ENCODE measurements at places on chromosomes 12 and 14. TPM values are rescaled to one million over a fixed set of nuclear protein-coding genes. Genes with fewer than 3 reads are reported as not detected.

PTPRO gene
- total RNA-seq = 0.30 TPM

MYBPC1 gene
- 3.0 TPM for total RNA-seq

PGF gene
- total RNA-seq = 3.3 TPM

A2M gene
- 340 TPM for total RNA-seq

TCL1B gene
- not detected for total RNA-seq

UNG gene
- total RNA-seq = 12.1 TPM

ATP23 gene
- total RNA-seq = 2.6 TPM

DNA sequence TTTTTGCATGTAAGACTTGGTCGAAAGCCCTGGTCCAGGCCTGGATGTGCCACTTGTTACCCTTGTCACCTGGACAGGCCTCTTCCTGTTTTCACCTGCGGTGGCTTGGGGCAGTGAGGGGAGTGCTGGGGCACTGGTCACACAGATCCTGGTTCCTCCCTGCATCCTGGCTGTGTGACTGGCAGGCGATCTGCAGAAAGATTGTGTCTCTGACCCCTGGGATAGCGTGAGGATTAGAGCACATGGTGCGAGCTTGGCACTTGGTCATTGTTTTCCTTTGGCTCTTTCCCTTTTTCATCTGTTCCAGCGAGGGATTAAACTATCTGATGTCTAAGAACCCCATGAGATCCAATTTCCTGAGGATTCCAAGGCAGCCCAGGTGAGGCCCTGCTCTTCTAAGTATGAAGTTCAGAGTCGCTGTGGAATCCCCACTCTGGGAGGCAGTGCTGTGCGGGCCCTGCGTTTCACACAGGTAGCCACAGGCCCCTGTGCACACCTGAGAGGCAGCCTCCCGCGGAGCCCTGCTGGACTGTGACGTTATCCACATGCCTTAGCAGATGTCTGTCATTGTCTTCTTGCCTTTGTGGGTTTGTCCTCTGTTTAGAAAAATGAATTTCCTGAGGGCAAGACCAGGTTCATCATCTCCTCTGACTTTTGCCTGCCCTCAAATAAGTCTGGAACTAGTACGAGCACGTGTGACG, 288.4 kb downstream of the CACNA1C start:
- H3K36me3 ChIP-seq = no peaks in the 10 kb centered on the region
- no peak for DNase-seq
- H3K4me3 ChIP-seq = no peak overlapping the region

GRCh38 chr12:115296613-115297198, 612.7 kb upstream of the TBX3 start:
- no peaks in the 10 kb centered on the region for H3K4me1 ChIP-seq
- no peaks in the 10 kb centered on the region for H3K36me3 ChIP-seq
- no peak overlapping the region for H3K4me3 ChIP-seq
- H3K27me3 ChIP-seq = no peaks in the 10 kb centered on the region
- H3K27ac ChIP-seq = no peak overlapping the region
- no peak for DNase-seq

DNA sequence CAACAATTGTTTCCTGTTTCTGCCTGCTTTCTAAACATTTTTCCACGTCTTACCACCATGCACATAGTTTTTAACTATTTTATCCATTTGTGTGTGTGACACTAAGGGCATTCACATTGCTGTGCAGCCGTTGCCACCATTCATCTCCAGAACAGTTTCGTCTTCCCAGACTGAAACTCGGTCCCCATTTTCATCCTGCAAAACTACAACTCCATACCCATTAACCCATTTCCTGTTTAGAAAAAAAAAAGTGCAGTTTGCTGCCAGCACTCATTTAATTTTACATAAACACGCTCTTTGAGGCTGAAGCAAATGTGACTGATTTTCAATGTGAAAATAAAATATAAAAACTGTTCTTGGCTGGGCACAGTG, 15.5 kb downstream of the UBC start:
- no peaks in the 10 kb centered on the region for H3K36me3 ChIP-seq
- DNase-seq = no peak
- H3K27me3 ChIP-seq = no peaks in the 10 kb centered on the region
- H3K27ac ChIP-seq = no peak overlapping the region

DNA sequence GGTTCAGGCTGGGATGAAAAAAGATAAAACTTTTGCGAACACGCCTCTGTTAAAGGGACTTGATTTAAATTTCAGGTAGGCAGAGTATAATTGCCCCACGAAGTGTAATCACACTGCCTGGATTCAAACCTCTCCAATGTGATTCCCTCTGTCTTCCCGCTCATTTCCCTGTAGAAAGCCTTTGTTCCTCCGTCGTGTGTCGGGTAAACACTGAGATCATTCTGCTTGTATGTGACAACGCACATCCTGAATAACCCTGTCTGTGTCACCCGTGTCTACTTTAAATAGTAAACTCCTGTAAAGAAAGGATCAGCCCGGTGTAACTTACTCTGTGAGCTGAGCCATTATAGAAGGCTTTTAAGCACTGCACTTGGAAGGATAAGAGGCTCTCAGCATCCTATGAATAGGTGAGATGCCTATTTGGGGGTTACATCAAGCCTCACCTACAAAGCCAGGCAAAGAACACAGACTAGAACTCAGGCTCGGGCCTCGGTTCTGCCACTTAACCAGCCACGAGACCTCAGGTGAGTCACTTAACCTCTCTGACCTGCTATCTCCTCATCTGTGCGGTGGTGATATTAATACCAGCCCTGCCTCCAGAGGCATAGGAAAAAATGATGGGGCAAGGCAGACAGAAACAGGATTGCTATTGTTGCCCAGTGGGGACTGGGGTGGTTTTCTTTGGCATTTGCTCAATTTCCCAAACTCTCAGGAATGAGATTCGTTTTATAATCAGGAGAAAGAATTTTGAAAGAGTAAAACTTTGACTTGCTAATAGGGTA, 74.2 kb downstream of the RBM19 start:
- H3K4me1 ChIP-seq = no peaks in the 10 kb centered on the region
- H3K36me3 ChIP-seq = no peaks in the 10 kb centered on the region
- DNase-seq = no peak

DNA sequence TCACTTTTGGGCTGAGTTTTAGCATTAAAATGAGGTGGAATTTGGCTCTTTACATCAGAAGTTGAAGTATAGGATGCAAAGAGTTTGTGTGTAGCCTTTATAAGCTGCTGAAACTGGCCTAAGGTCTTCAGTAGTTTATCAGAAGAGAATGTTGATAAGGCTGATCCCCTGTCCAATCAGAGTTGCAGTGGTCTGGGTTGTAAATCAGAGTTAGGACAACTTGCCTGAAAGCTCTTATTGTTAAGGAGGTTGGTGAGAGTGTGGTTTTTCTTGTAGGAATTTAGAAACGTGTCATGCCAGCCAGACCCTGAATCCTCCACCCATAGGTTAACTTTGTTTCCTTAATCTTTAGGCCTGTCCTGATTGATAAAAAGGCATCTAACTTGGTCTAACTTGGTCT, 143.5 kb downstream of the ST8SIA1 start:
- no peaks in the 10 kb centered on the region for H3K4me1 ChIP-seq
- H3K27me3 ChIP-seq = no peaks in the 10 kb centered on the region
- no peak overlapping the region for H3K4me3 ChIP-seq
- H3K36me3 ChIP-seq = no peaks in the 10 kb centered on the region
- no peak for DNase-seq
- H3K27ac ChIP-seq = no peak overlapping the region

DNA sequence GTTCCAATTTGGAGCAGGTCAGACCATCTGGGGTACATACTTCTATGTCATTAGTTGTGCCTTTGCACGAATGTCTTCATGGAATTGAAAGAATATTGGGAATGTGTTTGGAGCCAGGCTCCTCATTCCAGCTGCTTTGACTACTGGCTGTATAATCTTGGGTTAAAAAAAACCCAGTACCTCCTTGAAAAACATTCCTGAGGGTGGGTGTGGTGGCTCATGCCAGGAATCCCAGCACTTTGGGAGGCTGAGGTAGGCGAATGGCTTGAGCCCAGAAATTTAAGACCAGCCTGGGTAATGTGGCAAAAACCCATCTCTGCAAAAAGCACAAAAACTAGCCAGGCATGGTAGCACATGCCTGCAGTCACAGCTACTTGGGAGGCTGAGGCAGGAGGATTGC, 125.6 kb downstream of the TTC8 start:
- no peaks in the 10 kb centered on the region for H3K4me1 ChIP-seq
- H3K36me3 ChIP-seq = no peaks in the 10 kb centered on the region
- H3K27ac ChIP-seq = no peak overlapping the region
- H3K4me3 ChIP-seq = no peak overlapping the region

DNA sequence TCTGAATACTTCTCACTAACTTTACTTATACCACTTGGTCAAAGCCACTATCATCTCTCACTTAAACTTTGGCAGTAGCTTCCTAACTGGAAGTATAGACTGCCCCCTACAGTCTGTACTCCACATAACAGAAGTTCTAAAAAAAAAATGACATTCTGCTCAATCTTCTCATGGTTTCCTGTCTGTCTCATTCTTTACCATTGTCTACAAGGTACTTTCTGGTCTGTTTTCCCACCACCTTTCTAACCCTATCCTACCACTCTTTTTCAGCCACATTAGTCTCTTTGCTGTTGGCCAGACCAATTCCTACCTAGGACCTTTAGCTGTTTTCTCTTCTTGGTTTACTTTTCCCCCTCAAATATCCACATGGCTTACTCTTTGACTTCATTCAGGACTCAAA, 14.7 kb downstream of the CPSF6 start:
- no peak overlapping the region for H3K4me3 ChIP-seq
- no peak overlapping the region for H3K27ac ChIP-seq
- no peak for DNase-seq
- H3K36me3 ChIP-seq = peaks cover 40% of the 10 kb centered on the region

DNA sequence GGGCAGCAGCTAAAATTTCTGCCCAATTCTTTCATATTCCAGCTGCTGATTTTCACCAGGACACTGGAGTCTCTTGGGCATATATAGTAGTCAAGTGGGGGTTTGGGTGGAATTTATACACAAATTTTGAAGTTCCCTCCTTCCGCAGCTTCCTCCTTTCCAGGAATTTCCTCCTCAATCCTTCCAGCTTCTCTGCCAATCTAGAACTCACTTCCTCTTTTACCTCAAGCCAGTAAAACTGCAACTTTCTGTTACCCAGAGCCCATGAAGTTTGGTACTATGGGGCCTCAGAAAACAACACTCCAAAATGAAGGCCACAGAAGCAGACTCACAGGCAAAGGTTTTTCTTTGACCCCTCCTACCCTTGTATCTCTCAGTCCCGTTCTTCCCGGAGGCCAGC, 51.7 kb upstream of the G2E3 start:
- H3K27me3 ChIP-seq = no peaks in the 10 kb centered on the region
- DNase-seq = no peak
- H3K27ac ChIP-seq = no peak overlapping the region
- no peak overlapping the region for H3K4me3 ChIP-seq

DNA sequence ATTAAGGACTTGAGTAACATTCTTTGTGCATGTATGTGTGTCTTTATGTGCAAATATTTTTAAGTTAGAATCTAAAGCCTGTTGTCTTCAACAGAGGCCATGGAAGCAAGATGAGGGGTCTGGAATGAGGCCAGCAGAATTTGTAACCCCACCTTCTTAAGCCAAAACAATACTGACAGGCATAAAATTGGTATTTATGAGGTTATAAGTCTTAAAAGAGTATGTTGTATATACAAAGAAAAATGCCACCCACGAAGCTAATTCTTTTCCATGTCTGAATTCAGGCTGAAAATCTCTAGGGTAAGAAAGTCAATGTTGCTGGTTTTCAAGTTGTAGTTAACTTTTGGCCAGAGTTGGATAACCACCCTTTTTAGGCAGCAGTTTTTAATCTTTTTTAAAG, 86.2 kb upstream of the TMTC1 start:
- H3K4me1 ChIP-seq = no peaks in the 10 kb centered on the region
- DNase-seq = no peak
- no peak overlapping the region for H3K4me3 ChIP-seq
- H3K36me3 ChIP-seq = no peaks in the 10 kb centered on the region
- H3K27me3 ChIP-seq = no peaks in the 10 kb centered on the region
- no peak overlapping the region for H3K27ac ChIP-seq

DNA sequence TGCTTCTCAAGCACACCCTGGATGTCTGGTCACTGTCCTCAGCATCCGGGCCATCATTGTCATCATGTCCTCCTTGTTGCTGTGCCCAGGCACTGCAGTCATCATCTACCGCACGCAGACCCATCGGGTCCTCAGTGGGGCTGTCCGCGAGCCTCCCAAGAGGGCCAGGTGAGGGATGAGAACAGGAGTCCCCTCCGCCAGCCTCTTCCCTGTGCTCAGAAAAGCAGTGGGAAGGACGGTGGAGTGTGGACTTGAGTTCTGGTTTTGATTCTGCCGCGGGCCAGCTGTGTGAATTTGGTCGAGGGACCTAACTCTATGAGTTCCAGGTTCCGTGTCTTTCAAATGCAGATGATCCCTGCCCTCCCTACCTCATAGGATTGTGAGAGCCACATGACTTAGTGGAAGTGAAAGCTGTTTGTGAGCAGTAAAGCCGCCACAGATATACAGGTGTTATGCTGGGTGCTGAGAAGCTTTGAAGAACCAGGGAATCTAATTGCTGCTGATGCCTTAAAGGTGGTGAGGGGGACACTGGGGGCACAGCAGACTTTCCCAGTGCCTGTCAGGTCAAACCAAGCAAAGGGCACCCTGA, 122.9 kb upstream of the RAP1B start:
- H3K36me3 ChIP-seq = no peaks in the 10 kb centered on the region
- H3K4me3 ChIP-seq = no peak overlapping the region
- no peaks in the 10 kb centered on the region for H3K4me1 ChIP-seq
- H3K27ac ChIP-seq = no peak overlapping the region
- DNase-seq = no peak
- no peaks in the 10 kb centered on the region for H3K27me3 ChIP-seq

DNA sequence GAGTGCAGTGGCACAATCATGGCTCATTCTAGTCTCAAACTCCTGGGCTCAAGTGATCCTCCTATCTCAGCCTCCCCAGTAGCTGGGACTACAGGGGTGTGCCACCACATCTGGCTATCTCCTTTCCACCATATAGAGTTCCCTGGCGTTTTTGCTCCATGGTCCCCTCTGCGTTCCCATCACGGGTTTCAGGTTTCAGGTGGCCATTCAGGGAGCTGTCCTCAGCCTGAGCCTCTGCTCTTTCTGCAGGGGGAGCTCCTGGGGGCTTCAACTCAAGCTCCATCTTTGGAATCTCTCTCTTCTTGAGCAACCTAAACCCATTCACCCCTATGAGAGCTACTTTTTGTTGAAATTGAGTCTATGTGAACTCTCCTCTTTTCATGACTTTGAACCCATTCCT, 11.6 kb downstream of the SMIM41 start:
- no peak for DNase-seq
- H3K4me3 ChIP-seq = no peak overlapping the region
- no peaks in the 10 kb centered on the region for H3K36me3 ChIP-seq
- no peak overlapping the region for H3K27ac ChIP-seq
- H3K4me1 ChIP-seq = no peaks in the 10 kb centered on the region
- no peaks in the 10 kb centered on the region for H3K27me3 ChIP-seq

- H3K4me3 ChIP-seq = no peak overlapping the region
- H3K27me3 ChIP-seq = no peaks in the 10 kb centered on the region
- no peak for DNase-seq
- peaks cover 2% of the 10 kb centered on the region for H3K4me1 ChIP-seq
- H3K36me3 ChIP-seq = peaks cover 20% of the 10 kb centered on the region
- H3K27ac ChIP-seq = no peak overlapping the region
Measured at GRCh38 chr12:105221583-105222283, 14.2 kb downstream of the APPL2 start.

Measured in right atrium auricular region (tissue), 2 donors.